ENCODE measurements at places on chromosomes 3 and 15. TPM values are rescaled to one million over a fixed set of nuclear protein-coding genes. Genes with fewer than 3 reads are reported as not detected.

DNA sequence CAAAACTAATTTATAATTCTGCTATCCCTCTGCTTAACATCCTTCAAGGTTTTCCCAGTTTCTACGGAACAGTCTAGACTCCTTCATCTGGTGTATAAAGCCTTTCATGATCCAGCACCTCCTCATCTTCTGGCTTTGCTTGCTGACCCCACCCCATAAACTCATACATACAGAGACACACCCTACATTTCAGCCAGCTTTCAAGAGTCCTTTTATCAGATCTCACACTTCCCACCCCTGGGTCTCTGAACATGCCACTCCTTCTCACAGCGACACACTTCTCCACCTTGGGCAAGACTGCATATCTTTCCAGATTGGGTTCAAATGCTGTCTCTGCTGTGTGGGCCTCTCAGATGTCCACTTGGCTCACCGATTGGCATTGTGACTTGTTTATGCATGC lies 166.8 kb upstream of the LPP start:
- no peaks in the 10 kb centered on the region for H3K4me1 ChIP-seq
- H3K36me3 ChIP-seq = no peaks in the 10 kb centered on the region
- no peaks in the 10 kb centered on the region for H3K27me3 ChIP-seq
- no peak for DNase-seq
- no peak overlapping the region for H3K27ac ChIP-seq

The CCRL2 gene
- total RNA-seq = not detected

The PAQR9 gene
- not detected for total RNA-seq

The ABI3BP gene
- 91.1 TPM for total RNA-seq

DNA sequence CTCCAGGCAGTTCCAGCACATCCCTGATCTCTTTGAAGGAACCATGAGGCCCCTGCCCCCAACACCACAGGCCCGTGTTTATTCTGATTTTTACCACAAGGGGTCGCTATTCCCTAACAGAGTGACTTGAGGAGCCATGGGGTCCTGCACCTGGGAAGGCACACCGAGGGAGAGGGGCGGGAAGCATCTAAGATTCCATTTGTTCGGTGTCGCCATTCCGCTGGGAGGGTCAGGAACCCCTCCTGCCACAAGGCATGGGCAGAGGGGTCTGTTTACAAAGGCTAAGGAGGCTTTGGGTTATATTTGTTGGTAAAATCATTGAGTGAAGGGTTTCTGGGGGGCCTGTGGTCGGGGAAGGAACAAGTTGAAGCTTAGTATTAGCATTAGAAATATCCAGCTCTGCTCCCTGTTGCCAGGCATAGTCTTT lies 77.1 kb downstream of the WDR76 start:
- H3K27ac ChIP-seq = no peak overlapping the region
- H3K4me1 ChIP-seq = no peaks in the 10 kb centered on the region
- no peaks in the 10 kb centered on the region for H3K36me3 ChIP-seq

The ZMYND10 gene
- total RNA-seq = 0.74 TPM

- DNase-seq = peak; percentile 94
- no peak overlapping the region for H3K27ac ChIP-seq
- no peak overlapping the region for H3K4me3 ChIP-seq
- H3K36me3 ChIP-seq = peaks cover 42% of the 10 kb centered on the region
Observed at GRCh38 chr3:14152233-14152962, 26.0 kb downstream of the XPC start.

The TP63 gene
- total RNA-seq = 144 TPM

DNA sequence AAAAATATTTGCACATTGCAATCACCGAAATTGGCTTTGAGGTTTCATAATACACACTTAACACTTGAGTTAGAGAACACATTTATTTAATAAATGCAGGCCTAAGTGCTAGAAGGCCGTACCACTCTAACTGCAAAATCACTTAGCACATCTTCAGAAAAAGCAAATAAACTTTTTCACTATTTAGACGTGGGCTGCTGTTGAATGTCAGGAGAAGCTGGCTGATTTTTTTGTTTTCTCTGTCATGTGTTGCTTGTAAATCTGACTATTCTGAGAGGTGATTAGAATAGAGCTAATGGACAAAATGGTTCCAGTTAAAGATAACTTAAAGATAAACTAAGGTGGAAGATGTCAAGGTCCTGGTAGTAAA lies 265.1 kb downstream of the FOXP1 start:
- no peak for DNase-seq
- no peaks in the 10 kb centered on the region for H3K27me3 ChIP-seq
- H3K27ac ChIP-seq = no peak overlapping the region
- H3K36me3 ChIP-seq = no peaks in the 10 kb centered on the region
- H3K4me3 ChIP-seq = no peak overlapping the region

DNA sequence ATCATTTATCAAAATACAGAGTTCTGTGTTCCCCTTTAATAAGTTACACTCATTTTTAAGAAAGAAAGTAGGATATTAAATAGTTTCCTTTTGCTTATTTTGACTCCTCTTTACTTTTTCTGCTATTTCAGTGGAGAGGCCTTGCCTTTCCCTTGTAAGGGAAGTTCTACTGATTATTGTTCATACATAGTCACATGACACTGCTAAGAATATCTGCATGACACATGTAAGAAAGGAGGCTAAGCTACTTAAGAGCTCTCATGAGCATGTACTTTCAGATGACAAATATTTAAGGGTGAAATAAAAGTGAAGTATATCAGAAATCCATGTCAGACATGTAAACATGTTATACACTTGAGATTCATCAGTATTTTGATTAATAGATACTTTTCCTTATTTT lies 39.0 kb downstream of the MYRIP start:
- H3K27me3 ChIP-seq = no peaks in the 10 kb centered on the region
- H3K36me3 ChIP-seq = no peaks in the 10 kb centered on the region
- no peak overlapping the region for H3K4me3 ChIP-seq
- H3K27ac ChIP-seq = no peak overlapping the region

The GOLGA8O gene
- not detected for total RNA-seq

GRCh38 chr3:64457811-64458210 lies 230.0 kb downstream of the ADAMTS9 start:
- H3K36me3 ChIP-seq = no peaks in the 10 kb centered on the region
- H3K4me1 ChIP-seq = peaks cover 11% of the 10 kb centered on the region
- no peak overlapping the region for H3K4me3 ChIP-seq
- H3K27ac ChIP-seq = no peak overlapping the region
- no peaks in the 10 kb centered on the region for H3K27me3 ChIP-seq
- no peak for DNase-seq

- DNase-seq = no peak
- no peak overlapping the region for H3K4me3 ChIP-seq
- H3K4me1 ChIP-seq = peaks cover 25% of the 10 kb centered on the region
- no peaks in the 10 kb centered on the region for H3K27me3 ChIP-seq
Observed at GRCh38 chr15:31070867-31071266, 30.7 kb downstream of the TRPM1 start.

All from vagina (tissue), 2 donors.